WTC11 (cell line): ENCODE measurements at places on chromosomes 5 and 9.

DNA sequence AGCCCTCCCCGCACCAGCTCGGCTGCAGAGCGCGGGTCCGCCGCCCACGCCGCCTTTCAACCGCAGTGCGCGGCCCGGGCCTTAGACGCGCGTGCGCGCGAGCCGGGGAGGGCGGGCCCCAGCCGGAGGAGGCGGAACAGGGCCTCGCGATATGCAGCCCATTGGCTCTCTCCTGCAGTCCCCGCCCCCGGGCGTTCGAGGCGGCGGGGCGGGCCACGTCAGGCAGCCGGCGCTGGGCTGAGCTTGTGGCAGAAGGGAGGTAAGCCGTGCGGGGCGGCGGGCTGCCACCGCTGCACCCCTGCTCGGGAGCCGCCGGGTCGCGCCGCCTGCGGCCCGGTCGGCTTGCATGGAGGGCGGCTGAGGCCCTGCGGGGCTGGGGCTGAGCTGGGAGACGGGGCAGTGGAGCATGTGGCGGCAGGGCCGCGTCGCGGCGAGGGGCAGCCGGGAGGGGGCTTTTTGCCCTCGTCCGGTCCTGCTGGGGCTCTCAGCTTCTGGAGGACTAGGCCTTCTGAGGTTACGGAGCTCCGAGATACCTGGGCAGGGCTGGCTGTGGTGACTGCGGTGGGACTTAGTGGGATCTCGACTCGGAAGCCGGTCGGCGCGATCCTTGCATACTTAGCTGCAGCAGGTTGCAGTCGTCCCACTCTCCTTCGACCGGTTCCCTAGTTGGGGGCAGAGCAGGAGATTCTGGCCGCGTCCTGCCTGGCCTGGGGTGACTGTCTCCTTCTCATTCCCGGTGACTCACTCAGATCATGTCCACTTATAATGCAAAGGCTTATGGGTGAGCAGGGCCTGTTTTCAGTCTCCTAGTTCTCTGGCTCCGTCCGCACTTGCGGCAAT, at the start of gene FOCAD:
Gene FOCAD, plus strand, starts transcription at position 225 of the 840 bp plus-strand sequence. CDS start 31,095 bp downstream, outside the sequence.
- H3K4me1 ChIP-seq: peaks cover 17% of the 10 kb centered on the region
- no peaks in the 10 kb centered on the region for H3K36me3 ChIP-seq
- H3K4me3 ChIP-seq: peak within 1 kb of the TSS; percentile 76
- H3K27ac ChIP-seq: peak within 1 kb of the TSS; percentile 92

- no peaks in the 10 kb centered on the region for H3K27me3 ChIP-seq
- no peak for DNase-seq
- H3K4me1 ChIP-seq: peaks cover 30% of the 10 kb centered on the region
- no peak overlapping the region for H3K4me3 ChIP-seq
These were observed 88.8 kb upstream of the SAP30L start for GRCh38 chr5:154356958-154357357.

DNA sequence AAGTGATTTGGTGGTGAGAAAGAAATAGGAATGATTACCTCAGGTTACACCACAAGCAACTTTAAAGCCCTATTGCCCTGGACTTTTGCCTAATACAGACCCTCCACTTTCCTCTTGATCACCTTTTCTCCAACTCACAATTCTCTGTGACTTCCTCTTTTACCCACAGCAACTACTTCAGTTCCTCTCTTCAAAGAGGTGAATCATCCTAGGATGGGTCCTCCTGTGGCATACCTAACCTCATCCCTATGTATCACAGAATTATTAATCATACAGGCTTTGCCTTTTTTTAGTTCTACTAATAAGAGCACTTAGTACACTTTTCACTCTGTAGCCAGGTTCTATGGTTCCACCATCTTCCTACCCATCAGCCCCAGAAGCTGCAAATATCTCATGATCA, 19.6 kb upstream of the INSL6 start:
- H3K4me1 ChIP-seq: no peaks in the 10 kb centered on the region
- no peak overlapping the region for H3K27ac ChIP-seq
- no peak for DNase-seq
- no peaks in the 10 kb centered on the region for H3K36me3 ChIP-seq

GRCh38 chr9:127905004-127905728, 5.8 kb upstream of the ST6GALNAC6 start:
- peaks cover 30% of the 10 kb centered on the region for H3K4me1 ChIP-seq
- no peak for DNase-seq
- no peaks in the 10 kb centered on the region; the same call in 1 of the 2 replicates for H3K27me3 ChIP-seq
- peak overlapping the region; percentile 80 for H3K27ac ChIP-seq

DNA sequence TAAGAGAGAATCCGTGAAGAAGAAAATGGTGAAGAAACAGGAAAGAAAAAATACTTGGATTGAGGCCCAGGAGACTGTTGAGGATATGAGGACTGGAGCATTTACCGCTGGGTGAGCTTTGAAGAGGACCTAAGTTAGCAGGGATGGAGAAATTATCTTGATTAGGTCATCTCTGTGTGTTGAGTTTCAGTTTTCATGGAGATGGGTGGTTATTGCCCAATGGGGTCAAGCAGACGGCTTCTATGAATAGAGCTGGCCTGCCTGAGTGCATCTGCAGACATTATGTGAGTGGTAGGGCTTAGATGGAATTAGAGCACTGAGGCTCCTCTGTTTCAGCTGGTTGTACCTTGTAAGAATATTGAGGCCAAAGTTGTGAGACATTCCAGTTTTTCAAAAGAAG, 245.4 kb upstream of the FBXL7 start:
- H3K4me3 ChIP-seq: no peak overlapping the region
- DNase-seq: no peak
- H3K27ac ChIP-seq: no peak overlapping the region

GRCh38 chr5:72623323-72623722, 116.1 kb upstream of the ZNF366 start:
- H3K4me3 ChIP-seq: no peak overlapping the region
- H3K36me3 ChIP-seq: no peaks in the 10 kb centered on the region
- H3K27me3 ChIP-seq: peaks cover under 1% of the 10 kb centered on the region; the same call in 1 of the 2 replicates
- H3K27ac ChIP-seq: no peak overlapping the region

- no peaks in the 10 kb centered on the region for H3K27me3 ChIP-seq
- peak overlapping the region; percentile 50; the same call in 1 of the 2 replicates for H3K27ac ChIP-seq
- peaks cover 5% of the 10 kb centered on the region; the same call in 1 of the 2 replicates for H3K4me1 ChIP-seq
- DNase-seq: no peak
These were observed 28.7 kb downstream of the NEK6 start for GRCh38 chr9:124286292-124286931.

DNA sequence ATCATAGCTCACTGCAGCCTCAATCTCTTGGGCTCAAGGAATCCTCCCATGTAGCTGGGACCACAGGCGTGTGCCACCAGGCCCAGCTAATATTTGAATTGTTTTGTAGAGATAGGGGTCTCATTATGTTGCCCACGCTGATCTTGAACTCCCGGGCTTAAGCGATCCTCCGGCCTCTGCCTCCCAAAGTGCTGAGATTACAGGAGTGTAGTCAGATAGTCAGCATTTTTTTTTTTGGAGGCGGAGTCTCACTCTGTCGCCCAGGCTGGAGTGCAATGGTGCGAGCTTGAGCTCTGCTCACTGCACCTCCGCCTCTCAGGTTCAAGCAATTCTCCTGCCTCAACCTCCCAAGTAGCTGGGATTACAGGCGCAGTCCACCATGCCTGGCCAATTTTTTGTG, 1.6 kb upstream of the SAR1B start:
- no peaks in the 10 kb centered on the region for H3K36me3 ChIP-seq
- H3K27ac ChIP-seq: no peak overlapping the region
- peaks cover 5% of the 10 kb centered on the region for H3K4me1 ChIP-seq
- no peak overlapping the region for H3K4me3 ChIP-seq
- DNase-seq: no peak
- H3K27me3 ChIP-seq: no peaks in the 10 kb centered on the region

GRCh38 chr9:129109952-129110739, 447 bp downstream of the CRAT start:
- no peak for DNase-seq
- peak overlapping the region; percentile 65 for H3K4me3 ChIP-seq
- H3K4me1 ChIP-seq: peaks cover 24% of the 10 kb centered on the region

DNA sequence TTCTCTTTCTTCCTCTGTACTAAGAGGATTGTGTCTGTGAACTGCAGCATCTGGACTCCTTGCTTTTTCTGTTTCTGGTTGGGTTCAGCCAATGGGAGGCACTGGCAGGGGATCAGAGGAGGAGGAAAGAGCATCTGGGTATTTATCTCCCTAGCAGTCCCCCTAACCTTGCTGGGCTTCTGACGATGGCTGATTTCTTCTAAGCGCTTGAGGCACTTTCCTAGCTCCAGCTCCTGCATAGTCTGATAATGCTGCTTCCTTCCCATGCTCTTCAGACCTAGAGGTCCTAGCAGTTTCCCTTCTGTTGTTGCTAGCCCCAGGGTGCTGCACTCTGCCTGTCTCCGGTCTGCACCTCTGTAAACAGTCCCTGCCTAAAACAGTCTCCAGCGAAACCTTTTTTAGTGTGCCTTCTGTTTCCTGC, 225.1 kb downstream of the PDZD2 start:
- H3K27me3 ChIP-seq: peaks cover 4% of the 10 kb centered on the region; the same call in 1 of the 2 replicates
- H3K4me1 ChIP-seq: peaks cover 34% of the 10 kb centered on the region
- DNase-seq: no peak
- peak overlapping the region; percentile 86; the same call in 1 of the 2 replicates for H3K27ac ChIP-seq

DNA sequence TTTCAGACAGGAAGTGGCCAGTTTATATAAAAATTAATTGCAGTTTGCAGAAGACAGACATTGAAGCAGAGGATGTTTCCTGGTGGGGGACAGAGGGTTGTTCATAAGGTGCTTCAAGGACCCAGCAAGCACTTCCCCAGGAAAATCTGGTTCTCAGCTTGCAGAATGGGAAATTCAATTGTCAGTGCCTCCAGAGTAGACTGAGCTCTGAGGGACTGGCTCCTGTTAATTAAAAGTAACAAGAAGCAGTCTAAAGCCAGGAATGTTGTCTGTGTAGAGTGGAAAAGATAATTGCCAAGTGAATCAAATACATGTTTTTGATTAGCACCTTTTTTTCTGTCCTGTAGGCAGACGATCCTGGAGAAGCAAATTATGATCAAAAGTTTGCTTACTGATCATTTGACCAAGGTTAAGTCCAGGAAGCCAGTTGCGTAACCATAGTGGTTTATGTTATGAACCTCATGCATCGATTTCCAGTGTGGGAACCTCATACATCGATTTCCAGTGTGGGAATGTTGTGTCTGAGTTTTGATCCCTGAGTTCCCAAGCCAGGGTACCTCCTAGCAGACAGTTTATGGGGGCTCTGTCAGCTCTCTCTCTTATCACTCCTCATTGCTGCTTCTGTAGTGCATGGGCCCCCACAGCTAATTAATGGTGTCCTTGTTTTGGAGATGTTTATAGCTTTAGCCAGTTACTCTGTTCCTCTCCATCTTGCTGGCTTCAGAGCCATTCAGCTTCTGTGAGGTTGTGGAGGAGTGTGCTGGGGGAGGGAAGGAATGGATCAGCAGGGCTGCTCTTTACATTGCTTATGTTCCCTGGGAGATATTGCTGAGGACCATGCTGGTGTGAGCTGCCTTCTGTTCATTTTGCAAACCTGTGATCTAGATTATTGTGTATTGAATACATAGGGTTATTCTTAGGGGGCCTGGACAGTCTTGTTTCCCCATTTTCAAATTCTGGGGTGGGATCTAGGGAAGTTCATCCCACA, 17.1 kb downstream of the MSANTD3 start:
- peak overlapping the region; percentile 57; the same call in 1 of the 2 replicates for H3K27ac ChIP-seq
- no peak overlapping the region for H3K4me3 ChIP-seq
- peaks cover 29% of the 10 kb centered on the region for H3K4me1 ChIP-seq
- DNase-seq: no peak
- peaks cover 5% of the 10 kb centered on the region; the same call in 1 of the 2 replicates for H3K36me3 ChIP-seq

DNA sequence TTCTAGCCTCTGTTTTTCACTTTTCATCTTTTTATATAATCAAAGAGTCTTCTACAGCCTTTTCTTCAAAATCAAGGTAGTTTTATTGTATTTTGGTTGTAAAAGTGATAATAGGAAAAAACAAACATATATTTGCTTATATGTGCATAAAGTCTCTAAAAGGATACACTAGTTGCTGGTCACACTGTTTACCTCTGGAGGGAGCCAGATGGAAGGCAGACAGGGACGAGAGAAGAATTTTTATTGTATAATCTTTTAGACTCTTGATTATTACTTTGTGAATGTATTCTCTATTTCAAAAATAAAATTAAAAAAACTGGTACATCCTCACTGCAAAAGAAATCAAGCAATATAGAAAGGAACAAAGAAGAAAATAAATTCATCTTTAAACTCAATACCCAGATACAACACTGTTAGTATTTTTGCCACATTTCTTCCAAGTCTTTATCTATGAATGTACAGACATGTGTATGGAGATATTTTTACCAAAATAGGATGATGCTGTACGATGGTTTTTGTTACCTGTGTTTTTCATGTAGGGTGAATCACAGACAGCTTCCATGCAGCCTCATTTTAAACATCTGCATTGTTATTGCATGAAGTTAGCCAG, 6.1 kb upstream of the RNF183 start:
- H3K4me3 ChIP-seq: no peak overlapping the region
- H3K27me3 ChIP-seq: no peaks in the 10 kb centered on the region
- H3K4me1 ChIP-seq: 0 out of 2 replicates have a peak, but pooled peaks cover 3% of the 10 kb centered on the region
- no peak for DNase-seq

DNA sequence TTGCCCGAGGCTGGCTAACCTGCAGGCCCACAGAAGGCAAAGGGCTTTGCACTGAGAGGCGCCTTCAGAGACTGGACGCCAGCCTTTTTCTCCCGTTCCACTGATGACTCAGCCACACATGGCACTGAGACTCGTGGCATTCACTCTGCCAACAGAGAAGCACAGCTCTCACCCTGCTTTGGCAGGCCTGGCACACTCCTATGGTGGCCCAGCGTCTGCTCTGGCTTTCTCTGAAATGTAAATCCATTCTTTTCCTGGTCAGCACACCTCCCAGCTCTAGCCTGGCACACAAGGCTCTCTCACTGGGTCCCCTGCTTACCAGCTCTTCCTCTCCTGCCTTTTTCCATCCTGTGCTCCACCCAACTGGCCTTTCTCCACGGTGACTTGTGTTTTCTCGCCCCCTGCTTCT, 5.9 kb upstream of the MELK start:
- no peaks in the 10 kb centered on the region for H3K36me3 ChIP-seq
- H3K27me3 ChIP-seq: peaks cover 5% of the 10 kb centered on the region
- DNase-seq: no peak
- H3K4me3 ChIP-seq: no peak overlapping the region
- no peaks in the 10 kb centered on the region for H3K4me1 ChIP-seq

DNA sequence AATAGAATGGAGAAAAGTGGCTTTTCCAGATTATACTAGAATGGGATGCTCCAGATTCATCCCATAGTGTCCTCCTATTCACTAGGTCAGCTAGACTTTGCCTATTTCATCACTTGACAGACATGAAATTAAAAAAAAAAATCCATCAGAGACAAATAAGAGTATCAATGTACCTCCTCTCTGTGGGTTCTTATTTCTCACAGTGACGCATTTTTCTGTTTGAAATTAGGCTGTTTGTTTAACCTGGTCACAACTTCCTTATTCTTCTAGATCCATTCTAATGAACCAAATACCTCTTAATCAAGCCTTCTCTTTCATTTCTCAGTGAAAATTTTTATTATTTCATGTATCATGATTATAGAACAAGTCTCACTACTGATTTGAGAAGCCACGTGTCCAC, 305.4 kb downstream of the SEMA5A start:
- no peak for DNase-seq
- no peak overlapping the region for H3K27ac ChIP-seq
- no peak overlapping the region for H3K4me3 ChIP-seq
- H3K36me3 ChIP-seq: no peaks in the 10 kb centered on the region
- no peaks in the 10 kb centered on the region for H3K4me1 ChIP-seq

GRCh38 chr5:7467179-7467578, 71.2 kb downstream of the ADCY2 start:
- no peak for DNase-seq
- H3K4me3 ChIP-seq: no peak overlapping the region
- peaks cover 66% of the 10 kb centered on the region for H3K4me1 ChIP-seq
- H3K27me3 ChIP-seq: no peaks in the 10 kb centered on the region
- H3K27ac ChIP-seq: peak overlapping the region; percentile 48
- peaks cover 24% of the 10 kb centered on the region for H3K36me3 ChIP-seq

- H3K36me3 ChIP-seq: peaks cover 28% of the 10 kb centered on the region
- no peak overlapping the region for H3K4me3 ChIP-seq
- DNase-seq: no peak
- peaks cover 19% of the 10 kb centered on the region for H3K4me1 ChIP-seq
These were observed 52.8 kb downstream of the DIAPH1 start for GRCh38 chr5:141565826-141566570.
